ENCODE measurements at places on chromosomes 2 and 18. TPM values are rescaled to one million over a fixed set of nuclear protein-coding genes. Genes with fewer than 3 reads are reported as not detected.
A peak's percentile ranks its signal among the peaks of the same experiment; 100 is the strongest.

The WDR12 gene
- polyA plus RNA-seq, result 126 TPM

The TMEM131 gene
- polyA plus RNA-seq, result 37.0 TPM

The FAP gene
- 12.9 TPM for polyA plus RNA-seq

The SNED1 gene
- 6.6 TPM for polyA plus RNA-seq

DNA sequence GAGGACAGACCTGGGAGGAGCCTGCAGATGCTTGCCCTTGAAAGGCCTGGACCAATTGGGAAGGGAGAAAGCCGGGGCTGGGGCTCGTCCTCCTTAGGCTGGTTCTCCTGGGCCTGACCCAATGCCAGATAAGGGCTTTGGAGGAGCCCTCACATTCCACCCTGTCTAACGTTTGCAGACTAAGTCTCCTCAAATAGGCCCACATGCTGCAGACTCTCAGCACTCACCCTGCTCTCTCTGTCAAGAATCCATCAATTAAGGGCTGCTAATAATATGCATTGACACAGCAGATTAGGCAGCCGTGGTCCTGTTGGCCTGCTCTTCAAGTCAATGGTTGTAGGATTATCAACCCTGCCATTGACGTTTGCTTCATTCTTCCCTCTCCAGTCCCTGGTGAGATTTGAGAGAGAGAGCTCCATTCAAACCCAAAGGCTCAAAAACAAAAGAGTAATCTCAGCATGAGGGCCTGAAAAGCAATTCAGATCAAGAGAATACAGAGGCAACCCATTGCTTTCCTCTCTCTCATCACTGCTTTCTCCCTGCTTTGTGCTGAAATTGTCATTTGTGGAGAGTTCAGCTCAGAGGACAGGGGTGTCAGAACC lies 167.6 kb downstream of the INSIG2 start:
- DNase-seq, result no peak

- peak; percentile 53 for DNase-seq
These were observed 22.4 kb downstream of the LHCGR start for GRCh38 chr2:48733067-48733503.

GRCh38 chr2:136522724-136523123 lies 242.6 kb upstream of the THSD7B start:
- no peak for DNase-seq

- DNase-seq, result no peak
These were observed 15.9 kb downstream of the VWA3B start for GRCh38 chr2:98102878-98103277.

- DNase-seq, result no peak
These were observed 109.1 kb upstream of the CTDP1 start for GRCh38 chr18:79570266-79571201.

DNA sequence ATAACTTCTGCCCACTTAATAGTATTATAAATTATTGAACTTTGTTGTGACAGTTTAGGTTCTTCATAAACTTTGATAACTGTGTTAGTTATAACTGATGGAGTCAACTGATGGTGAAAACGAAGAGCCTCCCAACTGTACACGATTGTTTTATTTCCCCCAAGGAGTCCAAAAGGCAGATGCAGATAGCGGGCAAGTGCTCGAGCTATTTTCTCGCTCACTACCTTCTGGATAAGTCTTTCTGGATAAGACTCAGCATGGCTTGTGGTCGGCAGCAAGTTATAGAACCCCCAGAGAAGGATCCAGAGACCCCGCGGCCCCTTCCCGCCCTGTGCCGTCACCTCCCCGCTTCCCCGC lies 517 bp downstream of the GCFC2 start:
- peak; percentile 38 for DNase-seq
